ENCODE measurements at places on chromosomes 13 and 19.

GRCh38 chr13:97194479-97194878, 27.7 kb upstream of the MBNL2 start:
- DNase-seq, result no peak

- peak; percentile 94 for DNase-seq
Observed at GRCh38 chr19:19224852-19225494, 13.2 kb downstream of the NCAN start.

DNA sequence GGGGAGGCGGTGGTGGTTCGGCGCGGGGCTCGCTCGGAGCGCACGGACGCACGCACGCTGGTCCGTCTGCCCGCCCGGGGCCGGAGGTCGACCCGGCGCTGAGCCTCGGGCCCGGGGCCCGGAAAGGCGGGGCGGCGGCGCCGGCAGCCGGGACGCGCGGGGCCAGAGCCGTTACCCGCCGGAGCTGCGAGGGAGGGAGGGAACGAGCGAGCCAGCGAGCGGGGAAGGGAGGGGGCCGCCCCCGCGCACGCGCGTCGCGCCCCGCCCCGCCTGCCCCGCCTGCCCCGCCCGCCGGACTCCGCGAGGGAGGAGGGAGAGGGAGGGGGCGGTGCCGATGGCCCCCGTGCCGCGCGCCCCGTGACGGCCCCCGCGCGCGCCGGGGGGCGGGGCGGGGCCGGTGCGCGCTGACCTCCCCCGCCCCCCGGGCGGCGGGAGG, 15.0 kb downstream of the CIC start:
- DNase-seq, result peak; percentile 97

DNA sequence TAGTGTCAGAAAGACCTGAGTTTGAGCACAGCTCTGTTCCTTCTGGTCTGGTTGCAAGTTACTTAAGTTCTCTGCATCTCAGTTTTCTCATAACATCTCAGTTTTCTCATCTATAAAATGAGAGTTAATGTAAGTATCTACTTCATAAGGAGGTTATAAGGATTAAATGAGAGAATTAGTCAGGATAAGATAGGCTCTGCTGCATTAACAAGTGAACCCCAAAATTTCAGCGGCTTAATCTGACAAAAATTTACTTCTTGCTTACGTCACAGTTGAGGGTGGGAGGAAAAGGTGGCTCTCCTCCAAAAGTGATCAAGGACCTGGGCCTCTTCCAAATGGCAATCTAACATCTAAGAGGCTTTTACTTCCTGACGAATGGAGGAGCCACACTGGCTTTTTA, 31.5 kb upstream of the LRCH1 start:
- no peak for DNase-seq

DNA sequence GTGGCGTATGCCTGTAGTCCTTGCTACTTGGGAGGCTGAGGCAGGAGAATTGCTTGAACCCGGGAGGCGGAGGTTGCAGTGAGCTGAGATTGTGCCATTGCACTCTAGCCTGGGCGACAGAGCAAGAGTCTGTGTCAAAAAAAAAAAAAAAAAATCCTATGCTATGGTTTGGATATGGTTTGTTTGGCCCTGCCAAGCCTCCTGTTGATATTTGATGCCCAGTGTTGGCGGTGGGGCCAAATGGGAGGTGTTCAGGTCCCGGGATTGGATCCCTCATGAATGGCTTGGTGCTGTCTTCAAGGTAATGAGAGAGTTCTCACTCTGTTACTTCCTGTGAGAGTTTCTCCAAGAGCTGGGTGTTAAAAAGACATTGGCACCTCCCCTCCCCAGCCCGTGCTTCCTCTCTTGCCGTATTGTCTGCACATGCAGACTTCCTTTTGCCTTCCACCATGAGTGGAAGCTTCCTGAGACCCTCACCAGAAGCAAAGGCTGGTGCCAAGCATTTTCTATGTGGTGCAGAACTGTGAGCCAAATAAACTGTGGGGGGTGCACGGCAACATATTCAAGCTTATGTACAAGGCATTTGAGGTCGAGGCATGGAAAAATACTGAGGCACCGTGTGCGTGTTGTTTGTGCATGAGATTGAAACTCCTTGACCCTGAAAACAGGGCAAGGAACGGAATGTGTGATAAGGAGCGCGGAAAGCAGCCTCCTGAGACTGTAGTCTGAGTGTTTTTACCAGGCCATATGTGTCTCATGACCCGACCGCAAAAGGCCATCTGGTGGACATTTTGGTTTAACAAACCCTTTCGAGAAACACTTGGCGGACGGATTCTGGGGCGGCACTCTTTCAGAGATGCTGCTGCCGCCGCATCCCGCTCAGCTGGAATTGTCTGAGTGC, 7.3 kb downstream of the SIGLEC9 start:
- DNase-seq, result peak; percentile 86

DNA sequence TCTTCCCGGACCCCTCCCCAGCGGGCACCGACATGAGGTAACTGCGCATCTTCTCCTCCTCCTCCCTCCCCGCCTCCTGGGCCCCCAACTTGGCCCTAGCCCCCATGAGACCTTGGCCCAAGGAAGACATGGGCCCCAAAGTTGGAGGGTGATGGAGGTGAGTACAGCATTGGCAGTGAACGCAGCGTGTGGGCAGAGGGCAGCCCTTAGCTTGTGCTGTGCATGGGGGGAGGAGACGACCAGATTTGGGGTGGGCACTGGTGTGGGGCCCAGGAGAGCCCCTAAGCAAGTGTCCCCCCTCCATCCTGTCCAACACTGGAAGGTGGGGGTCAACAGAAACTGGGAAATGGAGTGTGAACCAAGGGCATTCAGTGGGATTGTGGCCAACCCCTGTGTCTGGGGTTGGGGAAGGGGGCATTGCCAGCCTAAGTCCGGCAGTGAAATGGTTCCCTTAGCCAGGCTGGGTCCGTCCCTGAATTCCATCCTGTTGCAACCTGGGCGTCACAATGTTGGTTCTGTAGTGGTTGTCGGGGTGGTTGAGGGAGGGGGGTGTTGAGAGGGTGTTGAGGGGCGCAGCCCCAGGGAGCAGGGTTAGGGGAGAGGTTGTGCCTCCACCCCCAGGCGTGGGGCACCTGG, 23.5 kb downstream of the NUMBL start:
- peak; percentile 56 for DNase-seq

DNA sequence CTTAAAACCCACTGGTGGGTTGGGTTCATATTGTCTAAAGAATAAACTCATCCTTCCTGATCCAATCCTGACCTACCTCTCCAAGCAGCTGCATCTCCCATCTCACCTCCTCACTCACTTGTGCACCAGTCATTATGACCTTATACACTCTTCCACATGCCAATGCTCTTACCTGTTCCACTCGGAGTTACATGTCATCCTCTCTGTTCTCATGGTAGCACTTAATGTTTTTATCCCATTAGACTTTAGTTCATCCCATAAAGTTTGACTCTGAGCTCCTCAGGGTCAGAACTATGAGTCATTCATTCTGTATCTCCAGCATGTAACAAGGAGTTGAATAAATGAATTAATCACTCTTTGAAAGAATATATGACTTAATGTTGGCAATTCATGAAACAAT, 330.2 kb downstream of the KLF12 start:
- DNase-seq, result no peak

DNA sequence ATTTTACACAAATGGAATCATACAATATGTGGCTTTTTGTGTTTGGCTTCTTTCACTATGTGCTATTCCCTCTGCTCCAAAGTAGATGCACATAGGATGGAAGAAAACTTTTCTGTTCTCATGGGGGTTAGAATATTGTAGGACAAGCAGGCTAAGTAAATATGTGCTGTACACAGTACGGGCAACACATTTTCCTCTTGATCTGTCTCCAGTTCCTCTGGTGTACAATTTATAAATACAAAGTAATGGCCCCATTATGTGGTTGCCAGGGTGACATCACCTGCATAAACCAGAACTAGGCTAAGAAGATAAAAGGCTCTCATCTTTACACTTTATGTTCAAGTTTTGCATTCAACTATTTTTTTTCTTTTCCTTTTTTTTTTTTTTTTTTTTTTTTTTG, 41.0 kb upstream of the SOX21 start:
- no peak for DNase-seq
